ENCODE measurements at places on chromosomes 2 and 18.

DNA sequence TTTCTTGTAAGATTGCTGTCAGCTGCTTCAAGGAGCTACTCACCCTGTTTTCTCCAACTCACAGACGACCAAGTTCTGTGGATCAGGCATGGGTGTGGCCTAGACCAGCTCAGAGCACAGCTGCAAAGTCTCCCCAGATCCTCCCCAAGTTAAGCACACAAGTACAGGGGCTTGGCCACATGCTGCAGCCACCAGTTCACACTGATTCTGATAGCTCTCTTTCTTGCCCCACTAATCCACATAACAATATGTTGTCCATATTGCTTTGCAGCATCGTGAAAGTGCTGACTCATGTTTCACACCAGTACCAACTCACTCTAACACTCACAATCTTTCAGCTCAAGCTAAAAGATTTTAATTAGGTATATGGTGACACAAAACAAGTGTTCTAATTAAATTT is 437.0 kb downstream of the PARD3B start:
- no peak for DNase-seq

- DNase-seq, result no peak
These were observed 2.5 kb downstream of the ITGB6 start for GRCh38 chr2:160197587-160197986.

- DNase-seq, result no peak
These were observed 44.3 kb downstream of the CYRIA start for GRCh38 chr2:16621316-16621715.

GRCh38 chr18:11091746-11092145 is 57.6 kb downstream of the PIEZO2 start:
- no peak for DNase-seq

DNA sequence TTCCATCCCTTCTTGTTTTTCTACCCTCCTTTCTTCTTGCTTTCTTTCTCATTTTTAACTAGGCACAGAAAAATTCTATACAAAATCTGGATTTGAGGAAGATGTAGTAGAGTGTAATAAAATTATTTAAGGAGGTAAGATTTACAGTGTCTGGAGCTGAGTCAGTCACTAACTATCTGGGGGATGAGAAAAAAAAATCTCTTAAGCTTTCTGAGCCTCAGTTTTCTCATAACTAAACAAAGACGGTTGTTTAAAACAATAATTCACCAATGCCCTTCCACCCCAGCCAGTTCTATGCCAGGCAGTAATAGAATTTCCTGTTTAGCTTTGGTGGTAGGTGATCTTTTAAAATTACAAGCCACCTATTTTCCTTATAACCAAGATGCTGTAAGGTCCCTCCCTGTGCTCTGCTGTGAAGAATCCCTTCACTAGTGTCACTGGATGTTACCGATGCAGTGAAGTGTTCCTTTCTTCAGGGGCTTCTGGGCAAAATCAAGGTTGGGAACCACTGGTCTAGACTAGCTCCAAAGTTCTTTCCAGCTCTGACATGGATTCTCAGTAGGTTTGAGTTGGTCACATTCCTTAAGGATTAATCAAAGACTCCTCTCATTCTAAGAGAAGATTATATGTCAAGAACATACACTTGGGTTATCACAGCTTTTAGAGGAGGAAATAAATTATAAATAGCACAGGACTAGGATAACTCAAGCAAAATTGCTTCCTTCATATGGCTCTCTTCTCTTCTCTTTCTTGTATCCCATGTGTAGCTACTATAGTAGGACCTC is 289.0 kb downstream of the CDH2 start:
- DNase-seq, result no peak

DNA sequence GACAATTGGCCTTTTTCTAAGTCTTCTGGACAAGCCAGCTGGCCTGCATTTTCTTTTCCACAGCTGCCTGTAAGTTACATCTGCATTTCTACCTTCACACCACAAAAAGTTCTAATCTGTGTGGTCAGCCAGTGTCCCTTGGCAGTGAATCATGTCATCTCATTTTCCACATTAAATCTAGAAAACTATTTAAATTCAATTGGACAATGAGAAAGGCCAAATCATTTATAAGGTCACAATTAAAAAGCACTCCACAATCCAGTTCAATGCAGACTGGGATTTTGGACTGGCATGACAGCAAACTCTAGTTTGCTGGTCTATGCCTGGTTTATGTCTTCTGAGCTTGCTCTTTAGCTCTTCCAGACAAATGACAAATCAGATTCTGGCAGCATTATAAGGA is 494.2 kb upstream of the SPHKAP start:
- DNase-seq, result no peak

DNA sequence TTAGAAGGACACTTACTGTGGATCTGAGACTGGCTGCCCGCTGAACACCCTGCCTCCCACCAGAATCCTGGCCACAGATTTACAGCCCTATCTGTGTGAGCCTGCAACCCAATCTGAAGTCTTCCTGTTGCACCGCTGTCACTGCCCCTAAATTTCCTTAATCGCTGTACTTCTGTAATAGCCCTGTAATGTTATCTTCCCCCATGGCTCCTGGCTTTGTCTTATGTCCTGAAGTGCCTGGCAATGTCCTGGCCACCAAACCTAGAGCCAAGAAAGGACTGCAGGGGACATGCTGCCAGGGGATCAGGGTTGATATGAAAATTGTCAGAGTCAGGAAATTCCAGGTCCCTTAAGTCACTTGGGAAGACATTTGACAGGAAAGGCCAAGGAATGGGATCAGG is 52.7 kb downstream of the FHOD3 start:
- no peak for DNase-seq

- DNase-seq, result no peak
These were observed 122.5 kb downstream of the ERBB4 start for GRCh38 chr2:212416086-212416485.

- peak; percentile 17 for DNase-seq
These were observed 811.3 kb downstream of the CNTNAP5 start for GRCh38 chr2:124836416-124836815.

DNA sequence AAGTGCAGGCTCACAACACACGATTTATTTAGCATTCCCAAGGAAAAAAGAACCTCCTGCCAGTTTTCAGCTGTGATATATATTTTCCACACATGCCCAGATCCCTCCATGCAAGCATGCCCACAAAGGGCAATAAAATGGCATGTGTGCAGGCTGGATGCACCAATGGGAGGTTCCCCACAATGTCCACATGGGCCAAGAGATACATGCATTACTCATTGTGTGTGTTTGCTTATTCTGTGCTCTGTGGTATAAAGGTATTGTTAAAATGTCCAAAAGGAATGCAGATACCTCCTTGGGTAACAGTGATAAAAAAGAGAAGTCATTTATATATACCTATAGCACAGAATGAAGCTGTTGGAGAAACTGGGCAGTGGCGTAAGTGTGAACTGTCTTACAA is 207.4 kb downstream of the FHOD3 start:
- no peak for DNase-seq

- DNase-seq, result no peak
These were observed 140.0 kb downstream of the MC4R start for GRCh38 chr18:60232541-60232940.
